ENCODE measurements at places on chromosomes 5 and 9. TPM values are rescaled to one million over a fixed set of nuclear protein-coding genes. Genes with fewer than 3 reads are reported as not detected.

The SPOCK1 gene
- total RNA-seq: 22.4 TPM

The PCDHAC1 gene
- 3.3 TPM for total RNA-seq

The IFNB1 gene
- not detected for total RNA-seq

The SLC45A2 gene
- total RNA-seq: not detected

The ANGPTL2 gene
- 5.9 TPM for total RNA-seq

The RNF208 gene
- 3.3 TPM for total RNA-seq

The SPATA9 gene
- total RNA-seq: not detected

GRCh38 chr5:145027286-145027685 lies 807.9 kb downstream of the PRELID2 start:
- no peaks in the 10 kb centered on the region for H3K36me3 ChIP-seq
- no peaks in the 10 kb centered on the region for H3K27me3 ChIP-seq
- H3K27ac ChIP-seq: no peak overlapping the region

DNA sequence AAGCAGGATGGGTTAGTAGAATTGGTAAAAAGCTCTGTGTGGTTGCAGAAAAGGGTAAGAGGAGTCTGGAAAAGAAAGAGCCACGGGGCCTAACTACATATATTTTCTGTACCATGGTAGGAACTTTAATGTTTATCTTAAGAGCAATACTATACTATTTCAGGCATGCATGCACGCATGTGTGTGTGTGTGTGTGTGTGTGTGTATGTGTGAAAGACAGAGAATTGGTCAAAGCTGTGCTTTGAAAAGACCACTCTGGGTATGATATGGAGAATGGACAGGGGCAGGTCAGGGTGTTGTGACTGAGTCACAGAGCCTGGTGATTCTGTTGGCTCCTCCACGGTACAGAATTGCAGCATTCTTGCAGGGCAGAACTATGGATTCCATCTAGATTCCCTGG lies 339.3 kb downstream of the SLIT3 start:
- no peak overlapping the region for H3K4me3 ChIP-seq
- no peaks in the 10 kb centered on the region for H3K4me1 ChIP-seq
- DNase-seq: no peak
- H3K36me3 ChIP-seq: no peaks in the 10 kb centered on the region
- no peak overlapping the region for H3K27ac ChIP-seq

GRCh38 chr5:68652534-68652965 lies 437.0 kb downstream of the PIK3R1 start:
- H3K27me3 ChIP-seq: no peaks in the 10 kb centered on the region
- H3K27ac ChIP-seq: no peak overlapping the region
- H3K4me3 ChIP-seq: no peak overlapping the region
- no peaks in the 10 kb centered on the region for H3K36me3 ChIP-seq

DNA sequence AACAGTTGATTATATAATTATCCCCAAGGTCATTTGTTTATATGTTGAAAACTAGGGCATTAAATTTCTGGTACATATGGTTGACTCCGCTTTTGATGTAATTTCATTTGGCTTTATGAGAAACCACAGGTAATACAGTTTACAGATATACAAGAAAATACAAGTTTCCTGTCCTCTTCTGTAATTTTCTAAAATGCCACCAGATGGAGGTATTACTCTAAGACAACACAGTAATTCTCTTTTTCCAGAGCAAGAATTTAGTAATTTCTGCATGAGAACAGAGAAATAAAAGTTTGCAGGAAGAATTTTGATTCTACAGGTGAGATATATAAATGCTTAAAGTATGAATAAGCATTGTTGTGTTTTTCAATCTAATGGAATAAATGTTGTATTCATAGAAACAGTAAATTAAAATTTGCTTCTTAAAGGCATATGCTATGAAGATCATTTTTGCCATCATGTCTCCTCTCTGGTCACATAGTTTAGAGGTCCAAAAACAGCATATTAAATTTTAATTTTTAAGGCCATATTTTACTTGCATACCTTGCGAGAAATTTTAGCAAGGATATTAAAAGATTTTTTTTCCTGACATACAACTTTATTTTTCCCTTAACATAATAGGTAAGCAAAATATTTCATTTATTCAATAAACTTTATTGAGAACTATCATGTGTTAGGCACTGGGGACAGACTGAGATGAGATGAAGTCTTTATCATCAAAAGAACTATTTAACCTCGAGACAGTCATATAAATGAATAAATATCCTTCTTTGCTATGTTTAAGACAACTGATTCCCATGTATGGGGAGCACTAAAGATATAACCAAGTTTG lies 22.7 kb downstream of the CHD1 start:
- DNase-seq: no peak
- no peak overlapping the region for H3K4me3 ChIP-seq
- H3K27ac ChIP-seq: no peak overlapping the region
- H3K4me1 ChIP-seq: no peaks in the 10 kb centered on the region
- H3K27me3 ChIP-seq: no peaks in the 10 kb centered on the region

DNA sequence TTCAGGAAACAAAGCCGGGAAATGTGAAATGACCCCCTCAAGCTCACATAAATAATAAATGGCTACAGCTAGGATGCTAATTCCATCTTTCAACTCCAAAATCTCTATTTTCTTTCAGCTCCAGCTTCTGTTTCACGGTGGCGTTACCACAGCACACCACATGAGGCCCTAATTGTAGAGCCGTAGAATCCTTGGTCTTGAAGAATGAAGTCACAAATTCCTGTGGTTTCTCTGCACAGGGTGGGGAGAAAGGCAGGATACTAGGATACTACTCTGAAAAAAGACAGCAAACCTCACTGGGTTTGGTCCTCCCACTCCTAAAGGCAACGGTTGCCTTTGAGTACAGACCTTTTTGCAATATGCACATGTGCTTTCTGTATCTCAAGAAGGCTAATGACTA lies 13.9 kb upstream of the RARS1 start:
- H3K4me1 ChIP-seq: no peaks in the 10 kb centered on the region
- H3K36me3 ChIP-seq: peaks cover 10% of the 10 kb centered on the region
- H3K4me3 ChIP-seq: no peak overlapping the region
- no peak overlapping the region for H3K27ac ChIP-seq
- H3K27me3 ChIP-seq: no peaks in the 10 kb centered on the region

DNA sequence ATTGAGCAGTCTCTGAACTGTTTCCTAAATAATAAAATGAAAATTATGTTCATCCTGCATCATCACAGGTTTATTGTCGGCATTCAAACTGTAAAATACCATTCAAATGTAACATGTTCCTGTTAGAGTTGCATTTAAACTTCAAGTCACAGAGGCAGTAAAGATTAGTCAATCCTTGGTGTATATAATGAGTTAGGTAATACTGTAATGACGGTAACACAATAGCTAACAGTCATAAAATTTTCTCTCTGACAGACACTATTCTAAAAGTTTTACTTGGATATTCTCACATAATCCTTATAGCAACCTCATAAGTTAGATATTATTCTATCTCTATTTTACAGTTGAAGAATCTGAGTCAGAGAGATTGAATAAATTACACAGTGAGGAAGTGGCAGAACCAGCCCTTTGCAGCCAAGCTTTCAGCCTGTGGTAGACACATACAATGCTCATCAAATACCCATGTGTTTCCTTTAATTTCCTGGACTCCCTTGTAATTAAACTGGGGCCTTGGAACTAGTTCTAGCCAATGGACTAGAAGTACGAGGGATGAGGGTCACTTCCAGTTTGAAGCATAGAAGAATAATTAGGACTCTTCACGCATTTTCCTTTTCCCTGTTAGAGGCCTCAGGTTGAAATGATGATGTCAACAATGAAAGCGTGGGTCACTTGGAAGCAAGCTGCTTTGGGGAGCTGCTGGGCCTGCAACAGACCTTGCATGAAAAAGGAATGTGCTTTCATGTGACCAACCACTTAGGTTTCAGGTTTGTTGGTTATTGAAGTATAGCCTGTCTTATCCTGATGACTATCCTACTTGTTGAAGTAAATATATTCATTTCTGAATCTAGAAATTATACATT lies 12.3 kb upstream of the CAST start:
- DNase-seq: peak; percentile 49
- no peak overlapping the region for H3K27ac ChIP-seq
- H3K4me1 ChIP-seq: peaks cover 5% of the 10 kb centered on the region
- H3K27me3 ChIP-seq: no peaks in the 10 kb centered on the region
- no peak overlapping the region for H3K4me3 ChIP-seq

DNA sequence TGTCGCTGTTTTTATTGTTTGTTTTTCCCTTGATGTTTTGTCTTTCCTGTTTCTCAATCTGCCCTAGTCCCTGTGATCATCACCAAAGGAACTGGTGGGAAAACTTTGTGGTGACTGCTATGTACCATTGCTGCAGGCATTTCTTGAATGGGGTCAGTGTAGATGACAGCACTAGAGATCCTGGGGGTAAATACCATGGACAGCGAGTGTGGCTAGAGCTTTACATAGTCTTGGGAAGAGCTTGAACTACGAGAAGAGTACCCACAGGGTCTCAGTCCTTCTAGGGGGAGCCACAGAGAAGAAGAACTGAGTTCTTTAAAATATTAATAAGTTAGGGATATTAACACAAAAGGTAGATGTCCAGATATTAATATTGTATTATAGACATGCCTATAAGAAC lies 138.8 kb downstream of the PAM start:
- H3K4me1 ChIP-seq: no peaks in the 10 kb centered on the region
- H3K27me3 ChIP-seq: no peaks in the 10 kb centered on the region
- H3K36me3 ChIP-seq: no peaks in the 10 kb centered on the region
- DNase-seq: no peak

GRCh38 chr5:51278539-51278938 lies 104.7 kb upstream of the ISL1 start:
- no peaks in the 10 kb centered on the region for H3K36me3 ChIP-seq
- H3K4me1 ChIP-seq: no peaks in the 10 kb centered on the region
- no peak overlapping the region for H3K27ac ChIP-seq
- no peak overlapping the region for H3K4me3 ChIP-seq
- H3K27me3 ChIP-seq: no peaks in the 10 kb centered on the region

DNA sequence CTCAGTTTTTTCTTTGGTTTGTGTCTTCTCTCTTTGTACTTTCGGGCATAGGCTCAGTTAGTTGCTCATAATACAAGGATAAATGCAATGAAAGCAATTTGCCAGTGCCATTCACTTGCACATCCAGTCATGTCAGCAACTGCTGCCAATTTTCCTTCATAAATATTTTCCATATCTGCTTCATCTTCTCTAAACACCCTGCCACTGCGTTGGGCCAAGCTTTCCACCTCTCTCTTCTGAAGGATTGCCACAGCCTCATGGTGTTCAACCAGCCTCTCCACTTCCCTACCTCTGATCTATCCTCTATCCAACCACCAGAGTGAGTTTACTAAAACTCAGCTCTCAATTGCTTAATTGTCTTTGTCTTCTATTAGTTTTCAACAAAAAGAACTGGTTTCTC lies 192.5 kb upstream of the ZNF462 start:
- DNase-seq: no peak
- no peaks in the 10 kb centered on the region for H3K36me3 ChIP-seq
- no peaks in the 10 kb centered on the region for H3K27me3 ChIP-seq
